GM18507 (cell line): ENCODE measurements at places on chromosomes 1 and 21.

DNA sequence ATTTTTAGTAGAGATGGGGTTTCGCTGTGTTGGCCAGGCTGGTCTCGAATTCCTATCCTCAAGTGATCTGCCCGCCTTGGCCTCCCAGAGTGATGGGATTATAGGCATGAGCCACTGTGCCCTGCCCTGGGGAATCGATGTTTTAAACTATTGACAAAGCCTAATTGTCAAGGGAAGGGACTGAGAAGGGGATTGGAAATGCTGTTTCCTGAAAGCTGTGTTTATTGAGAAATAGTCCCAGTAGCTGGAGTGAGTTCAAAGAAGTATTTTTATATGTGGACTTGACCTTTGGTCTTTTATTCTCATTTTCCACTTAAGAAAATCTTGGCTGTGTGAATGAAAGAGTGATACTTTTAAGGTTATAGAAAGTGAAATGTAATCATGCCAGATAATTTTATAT, 47.5 kb downstream of the KIF1B start:
- DNase-seq: no peak

GRCh38 chr1:68010090-68010489, 40.3 kb downstream of the DIRAS3 start:
- DNase-seq: no peak

GRCh38 chr1:94283462-94283861, 46.1 kb upstream of the ARHGAP29 start:
- DNase-seq: no peak

GRCh38 chr1:24586970-24587820, 31.3 kb downstream of the NCMAP start:
- peak; percentile 50 for DNase-seq

GRCh38 chr1:176338877-176339276, 124.1 kb upstream of the PAPPA2 start:
- DNase-seq: no peak
